Stimulated activated CD4-positive, alpha-beta T cell treated with anti-CD3 and anti-CD28 coated beads, Interleukin-4, amount 100 ng/mL, for 24 hours (primary cell): ENCODE measurements at places on chromosomes 3 and 15.
A peak's percentile ranks its signal among the peaks of the same experiment; 100 is the strongest.

DNA sequence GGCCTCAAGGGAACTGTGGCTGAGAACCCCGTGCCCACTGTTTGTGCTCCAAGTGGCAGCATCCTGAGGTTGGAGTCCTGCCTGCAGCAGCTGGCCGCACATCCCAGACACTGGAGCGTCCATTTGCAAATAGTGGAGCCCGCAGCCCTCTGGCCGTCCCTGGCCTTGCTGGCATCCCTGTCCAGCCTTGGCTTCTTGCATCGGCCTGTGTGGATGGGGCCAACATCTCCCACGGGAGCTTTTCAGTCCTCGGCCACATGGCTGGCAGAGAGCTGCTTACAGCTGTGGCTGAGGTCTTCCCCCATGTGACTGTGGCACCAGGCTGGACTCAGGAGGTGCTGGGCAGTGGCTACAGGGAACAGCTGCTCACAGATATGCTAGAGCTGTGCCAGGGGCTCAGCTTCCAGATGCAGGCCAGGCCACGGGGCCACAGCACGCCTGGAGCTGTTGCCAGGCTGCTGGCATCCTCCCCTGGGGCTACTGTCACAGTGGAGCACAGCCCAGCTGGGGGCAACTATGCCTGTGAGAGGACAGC, 71.2 kb downstream of the FAM43A start:
- DNase-seq: no peak

DNA sequence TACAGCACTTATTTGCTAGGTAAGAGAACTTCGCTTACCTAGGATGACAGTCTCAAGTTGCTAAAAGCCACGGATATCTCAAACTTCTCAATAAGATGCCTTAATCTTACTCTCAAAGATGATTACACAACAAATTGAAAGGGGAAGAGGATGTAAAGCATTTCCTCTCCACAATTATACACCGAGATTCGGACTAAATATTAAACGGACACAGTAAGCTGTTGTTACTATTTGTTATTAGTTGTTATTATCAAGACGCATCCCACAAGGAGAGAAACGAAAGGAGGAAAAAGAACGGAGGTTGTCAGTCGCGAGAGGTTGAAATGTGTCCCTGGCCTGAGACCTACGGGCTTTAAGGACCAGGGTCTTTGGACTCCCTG, 660 bp downstream of the ZNF106 start:
- DNase-seq: no peak

DNA sequence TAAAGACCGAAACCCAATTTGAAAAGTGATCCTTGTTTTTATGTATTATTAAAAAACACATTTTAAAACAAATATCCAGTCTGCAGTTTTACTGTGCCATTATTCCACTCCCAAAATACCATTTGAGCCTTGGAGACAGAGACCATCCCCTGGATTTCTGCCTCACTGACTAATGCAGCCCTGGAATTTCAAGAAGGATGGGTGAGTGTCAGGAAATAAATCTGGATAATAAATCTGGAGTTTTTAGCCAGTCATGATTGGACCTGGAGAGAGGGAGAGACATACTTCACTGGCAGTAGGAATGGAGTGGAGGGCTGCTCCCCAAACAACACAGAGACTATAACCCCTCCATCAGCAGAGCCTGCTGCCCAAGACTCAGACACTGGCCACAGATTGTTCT, 123.3 kb downstream of the MYLK start:
- no peak for DNase-seq

DNA sequence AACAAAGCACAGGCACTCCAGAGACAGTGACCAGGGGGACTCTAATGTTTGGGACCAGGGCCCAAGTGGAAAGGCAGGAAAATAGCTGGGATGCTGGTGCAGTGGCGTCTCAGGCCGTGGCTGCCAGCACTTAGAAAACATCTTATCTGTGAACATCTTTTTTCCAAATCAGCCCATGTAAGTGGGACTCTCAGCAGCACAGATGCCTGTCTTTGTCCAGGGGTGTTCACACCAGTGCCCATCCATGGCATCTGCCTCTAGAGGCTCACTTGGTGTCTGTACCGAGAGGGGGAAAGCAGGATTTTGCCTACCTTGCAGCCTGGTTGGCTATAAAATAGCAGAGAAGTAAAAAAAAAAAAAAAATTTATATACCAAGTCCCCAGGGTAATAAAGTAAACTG, 26.7 kb downstream of the SLC12A8 start:
- DNase-seq: no peak

GRCh38 chr3:156017352-156018030, 102.9 kb upstream of the KCNAB1 start:
- DNase-seq: no peak

- peak; percentile 26 for DNase-seq
These were observed 18.7 kb upstream of the PTPN9 start for GRCh38 chr15:75597667-75598341.
